Activated CD8-positive, alpha-beta T cell treated with anti-CD3 and anti-CD28 coated beads for 36 hours (primary cell): ENCODE measurements at places on chromosomes 12 and 14. TPM values are rescaled to one million over a fixed set of nuclear protein-coding genes. Genes with fewer than 3 reads are reported as not detected.

TSPAN8 gene
- total RNA-seq = not detected

SLC17A8 gene
- total RNA-seq = not detected

ST8SIA1 gene
- 1.5 TPM for total RNA-seq

COX6A1 gene
- 406 TPM for total RNA-seq
